ENCODE measurements at places on chromosomes 5 and 9. TPM values are rescaled to one million over a fixed set of nuclear protein-coding genes. Genes with fewer than 3 reads are reported as not detected.

The EXD3 gene
- polyA plus RNA-seq = 5.4 TPM

The NEUROG1 gene
- not detected for polyA plus RNA-seq

The SH3RF2 gene
- 3.9 TPM for polyA plus RNA-seq

The IFNK gene
- not detected for polyA plus RNA-seq

The FBN2 gene
- polyA plus RNA-seq = 22.4 TPM

All from A549 (cell line).